ENCODE measurements at places on chromosomes 3 and 15.

DNA sequence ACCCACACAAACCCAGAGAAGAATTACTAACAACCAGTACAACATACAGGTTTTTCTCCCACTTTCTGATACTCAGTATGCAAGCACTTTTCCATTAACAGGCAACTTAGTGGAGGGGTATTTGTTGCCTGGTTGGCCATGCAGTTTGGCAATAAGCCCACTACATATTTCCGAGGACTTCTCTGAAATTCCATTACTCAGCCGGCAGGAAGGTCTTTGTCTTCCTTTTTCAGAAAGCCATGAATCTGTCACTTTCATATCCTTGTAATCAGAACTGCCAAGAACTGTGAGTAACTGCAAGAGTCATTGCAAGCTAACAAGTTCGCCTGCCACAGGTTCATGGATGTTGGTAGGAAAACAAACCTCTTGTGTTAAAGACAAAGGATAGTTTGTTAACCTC lies 422.3 kb upstream of the ROBO1 start:
- DNase-seq = no peak

DNA sequence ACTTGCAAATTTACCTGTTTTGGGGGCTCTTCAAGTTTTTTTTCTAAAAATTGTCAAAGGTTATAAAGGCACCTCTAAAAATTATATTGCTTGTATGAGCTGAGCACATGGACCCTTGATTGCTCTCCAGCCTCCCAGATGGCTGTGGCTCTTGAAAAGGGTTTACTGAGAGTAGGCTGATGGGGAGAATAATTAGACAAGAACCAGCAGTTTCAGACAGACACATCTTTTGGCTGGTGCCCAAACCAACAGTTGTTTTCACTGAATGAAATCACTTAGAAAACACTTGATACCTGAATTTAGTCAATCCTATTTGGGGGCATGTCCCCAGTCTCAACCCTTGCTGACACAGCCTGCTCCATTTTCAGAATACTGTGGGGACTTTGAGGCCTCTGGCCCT lies 217.6 kb downstream of the KBTBD8 start:
- DNase-seq = no peak

DNA sequence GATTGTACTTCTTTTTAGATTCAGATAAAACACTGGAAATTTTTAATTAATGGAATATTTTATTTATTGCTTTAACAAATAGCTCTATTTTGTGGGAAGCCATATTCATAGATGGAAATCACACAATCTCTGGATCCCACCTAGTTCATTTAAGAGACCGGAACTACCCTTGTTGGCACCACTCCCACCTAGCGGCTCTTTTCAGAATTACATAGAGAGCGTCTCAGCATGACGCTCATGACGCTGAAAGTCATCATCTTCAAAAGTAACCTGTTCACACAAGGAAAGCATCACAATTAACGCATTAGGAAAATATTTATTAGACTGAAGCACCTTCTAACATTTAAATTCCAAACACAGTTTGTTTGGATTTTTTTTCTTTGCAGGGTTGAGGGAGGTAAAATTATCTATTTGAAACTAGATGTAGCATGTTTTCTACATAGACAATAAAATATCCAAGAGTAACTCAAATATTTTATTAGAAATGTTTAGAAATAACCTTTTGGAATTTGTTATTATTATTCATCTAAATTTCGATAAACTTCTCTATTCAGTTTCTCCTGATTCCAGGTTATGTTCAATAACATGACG lies 214.9 kb upstream of the ARRDC4 start:
- DNase-seq = no peak

- no peak for DNase-seq
These were observed 16.9 kb upstream of the LRRC31 start for GRCh38 chr3:169886671-169887070.

DNA sequence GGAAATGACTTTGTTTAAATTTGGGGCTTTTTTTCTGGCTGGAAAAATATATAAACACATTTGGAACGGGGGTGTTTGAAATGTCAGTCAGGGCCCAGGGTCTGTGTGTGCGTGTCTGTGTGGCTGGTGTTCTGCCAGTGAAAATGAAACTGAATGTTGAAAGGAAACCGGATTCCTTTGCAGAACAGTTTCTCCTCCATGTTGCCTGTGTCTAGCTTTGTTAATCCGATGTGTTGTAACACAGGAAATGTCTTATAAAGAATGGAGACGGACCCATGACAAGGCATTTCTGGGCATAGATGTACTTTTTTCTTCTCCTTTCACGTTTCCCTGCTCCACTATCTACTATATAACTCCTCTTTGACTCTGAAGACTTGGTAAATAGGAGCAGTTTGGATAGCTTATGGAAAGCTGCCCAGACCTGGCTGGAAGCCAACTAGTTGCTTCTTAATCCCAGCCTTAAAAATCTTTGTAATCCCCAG lies 2.8 kb downstream of the SQOR start:
- no peak for DNase-seq

- peak; percentile 84 for DNase-seq
These were observed at the start of gene UBE2E1 for GRCh38 chr3:23805633-23806533. UBE2E1 (plus strand) TSS chr3:23805955; CDS start chr3:23807270, 1,315 bp downstream.

GRCh38 chr3:32109256-32109655 lies 2.8 kb downstream of the GPD1L start:
- peak; percentile 89 for DNase-seq

DNA sequence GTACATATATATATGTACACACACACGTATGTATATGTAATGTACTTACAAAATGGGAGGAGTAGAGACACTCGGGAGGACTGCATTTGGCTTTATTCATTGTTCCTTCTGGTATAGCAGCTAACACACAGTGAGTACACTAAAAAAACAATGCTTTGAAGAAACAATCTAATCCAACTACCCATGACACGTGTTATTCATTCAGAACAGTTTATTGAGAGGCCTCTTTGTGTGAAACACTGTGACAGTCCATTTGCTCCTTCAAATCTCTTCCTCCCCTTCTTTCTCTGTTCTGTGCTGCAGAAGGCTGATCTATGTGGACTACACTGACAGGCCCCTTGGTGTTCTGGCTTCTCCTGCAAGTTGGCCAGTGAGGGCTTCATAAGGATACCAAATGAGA lies 1075.9 kb upstream of the CFAP20DC start:
- DNase-seq = no peak

- no peak for DNase-seq
These were observed 104.5 kb downstream of the VGLL4 start for GRCh38 chr3:11539218-11539617.

DNA sequence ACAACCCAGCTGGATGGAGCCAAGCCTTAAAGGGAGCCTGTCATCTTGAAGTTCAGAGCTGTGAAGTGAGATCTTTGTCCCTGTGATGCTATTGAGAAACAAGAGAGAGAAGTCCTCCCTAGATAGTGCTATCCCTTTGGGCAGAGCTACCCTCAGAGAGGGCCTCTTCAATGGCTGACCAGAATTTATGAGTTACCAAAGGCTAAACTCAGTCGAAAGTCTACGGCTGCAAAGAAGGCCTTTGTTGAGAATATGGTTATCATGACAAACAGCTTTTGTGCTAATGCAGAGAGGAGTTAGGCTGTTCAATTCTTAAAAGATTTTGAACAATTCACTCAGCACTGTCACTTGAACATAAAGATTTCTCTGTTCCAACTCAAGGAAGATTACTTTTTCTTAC lies 65.9 kb upstream of the C3orf80 start:
- DNase-seq = no peak

DNA sequence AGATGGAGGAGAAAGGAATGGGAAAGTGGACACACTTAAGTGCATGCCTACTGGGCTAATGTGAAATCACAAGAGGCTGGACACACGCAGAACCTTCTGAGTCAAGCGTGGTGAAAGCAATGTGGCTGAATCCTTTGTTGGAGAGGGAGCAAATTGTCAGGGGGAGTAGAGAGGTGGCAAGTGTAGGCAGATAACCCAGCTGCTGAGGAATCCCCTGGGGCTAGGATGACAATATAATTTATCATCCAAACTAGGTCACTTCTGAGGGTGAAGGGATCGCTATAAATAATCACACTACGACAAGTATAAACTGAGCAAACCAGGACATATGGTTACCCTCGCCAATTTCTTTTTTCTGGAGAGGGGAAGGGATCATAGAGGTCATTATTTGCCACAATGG lies 28.7 kb downstream of the TAMM41 start:
- DNase-seq = no peak

DNA sequence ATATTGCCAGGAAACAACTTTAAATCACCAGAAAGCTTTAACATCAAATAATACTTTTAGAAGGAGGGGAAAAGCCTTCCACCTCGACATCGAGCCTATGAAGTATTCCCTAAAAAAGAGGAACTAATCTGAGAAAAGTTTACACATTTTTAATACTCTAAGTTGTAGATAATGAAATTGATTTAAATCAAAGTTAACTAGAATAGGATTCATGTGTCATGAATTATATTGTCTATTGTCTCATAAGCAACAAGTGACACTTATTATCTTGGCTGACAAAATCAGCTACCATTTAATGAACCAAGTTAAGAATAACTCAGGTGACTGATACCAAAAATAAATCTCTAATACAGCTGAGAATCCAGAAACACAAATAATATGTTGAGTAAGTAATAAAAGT lies 56.6 kb downstream of the TSC22D2 start:
- DNase-seq = no peak

- no peak for DNase-seq
These were observed 61.6 kb upstream of the CTNNB1 start for GRCh38 chr3:41137686-41138111.

DNA sequence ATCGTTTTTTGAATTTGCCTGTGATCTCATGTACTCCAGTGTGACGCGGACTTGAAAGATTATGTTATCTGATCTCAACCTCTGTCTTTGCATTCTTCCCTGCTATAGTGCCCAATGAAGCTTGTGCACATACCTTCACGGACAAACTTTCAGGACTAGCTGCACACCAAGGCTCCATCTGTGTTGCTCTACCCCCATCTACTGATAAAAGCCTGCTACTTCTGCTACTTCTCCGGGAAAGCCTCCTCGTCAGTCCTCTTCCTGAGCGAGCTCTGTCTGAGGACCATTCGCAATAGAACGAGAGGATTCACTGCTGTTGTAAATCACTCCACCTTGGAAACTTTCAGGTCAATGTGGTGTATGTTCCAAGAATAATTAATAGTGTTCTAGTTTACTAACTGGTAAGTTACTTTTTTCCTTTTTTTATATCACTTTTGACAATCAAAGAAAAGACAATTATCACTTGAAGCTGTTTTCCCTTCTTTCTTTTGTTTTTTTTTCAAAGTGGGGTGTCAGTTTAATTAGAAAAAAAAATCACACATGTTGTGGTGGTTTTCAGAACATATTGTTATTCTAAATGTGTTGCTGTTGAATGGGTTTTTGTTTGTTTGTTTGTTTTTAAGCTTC lies 217.6 kb downstream of the ARRDC4 start:
- no peak for DNase-seq

- DNase-seq = no peak
These were observed 10.9 kb downstream of the PLCD1 start for GRCh38 chr3:38018296-38019266.

DNA sequence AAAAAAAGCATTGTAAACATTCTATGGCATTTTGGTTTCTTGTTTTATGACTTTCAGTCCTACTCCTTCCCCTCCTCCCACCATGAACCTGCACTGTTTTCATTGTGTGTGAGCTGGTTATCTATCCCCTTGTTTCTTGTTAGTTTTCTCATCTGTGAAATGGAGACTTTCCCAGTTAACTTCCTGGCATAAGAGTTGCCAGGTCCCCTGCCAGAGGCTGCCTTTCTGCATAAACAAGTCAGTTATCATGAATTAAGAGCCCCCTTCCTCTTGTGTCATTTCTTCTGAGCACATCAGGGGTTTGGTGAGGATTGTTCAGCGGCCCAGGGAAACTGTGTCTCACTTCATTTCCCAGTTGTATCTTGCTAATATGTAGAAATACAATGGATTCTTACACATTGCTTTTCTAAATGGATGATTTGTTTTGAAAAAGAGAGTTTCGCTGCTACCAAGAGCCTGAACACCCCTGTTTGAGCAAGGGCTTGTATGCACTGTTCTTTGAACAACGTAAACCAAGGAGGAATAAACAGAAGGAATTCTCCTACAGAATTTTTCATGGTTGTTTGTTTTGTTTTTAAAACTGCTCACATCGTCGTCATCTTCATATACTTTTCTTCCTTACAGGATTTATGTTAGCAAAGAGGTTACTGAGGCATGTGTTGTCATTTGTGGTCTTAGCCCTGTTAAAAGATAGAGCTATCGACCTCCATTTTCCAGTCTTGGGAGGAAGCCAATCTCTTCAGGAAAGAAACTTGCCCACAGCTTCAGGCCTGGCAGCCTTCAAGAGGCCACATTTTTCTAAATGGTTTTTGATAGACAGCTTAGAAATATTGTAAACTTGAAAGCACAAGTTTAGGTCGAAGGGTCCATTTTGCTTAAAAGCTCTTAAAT lies 144.6 kb upstream of the IL12A start:
- DNase-seq = no peak

GRCh38 chr3:48151058-48151806 lies 37.0 kb downstream of the CDC25A start:
- peak; percentile 76 for DNase-seq

DNA sequence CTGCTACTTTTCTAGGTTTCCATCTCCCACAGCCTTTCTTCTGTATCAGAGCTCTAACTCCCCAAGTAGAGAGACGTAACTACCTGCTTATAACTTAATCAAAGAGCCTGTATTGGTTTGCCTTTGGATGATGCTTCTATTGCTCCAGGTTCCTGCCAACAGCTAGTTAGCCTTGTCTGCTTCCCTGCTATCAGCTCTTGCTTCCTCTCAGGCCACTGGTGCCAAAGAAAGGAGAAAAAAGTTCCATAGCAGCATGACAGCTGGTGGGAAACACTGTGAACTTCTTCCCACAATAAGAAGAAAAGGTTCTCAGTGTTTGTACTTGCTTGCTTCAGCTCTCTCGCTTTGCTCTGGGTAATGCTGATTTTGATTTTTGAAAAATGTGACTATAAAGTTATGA lies 206.6 kb downstream of the GBE1 start:
- no peak for DNase-seq

DNA sequence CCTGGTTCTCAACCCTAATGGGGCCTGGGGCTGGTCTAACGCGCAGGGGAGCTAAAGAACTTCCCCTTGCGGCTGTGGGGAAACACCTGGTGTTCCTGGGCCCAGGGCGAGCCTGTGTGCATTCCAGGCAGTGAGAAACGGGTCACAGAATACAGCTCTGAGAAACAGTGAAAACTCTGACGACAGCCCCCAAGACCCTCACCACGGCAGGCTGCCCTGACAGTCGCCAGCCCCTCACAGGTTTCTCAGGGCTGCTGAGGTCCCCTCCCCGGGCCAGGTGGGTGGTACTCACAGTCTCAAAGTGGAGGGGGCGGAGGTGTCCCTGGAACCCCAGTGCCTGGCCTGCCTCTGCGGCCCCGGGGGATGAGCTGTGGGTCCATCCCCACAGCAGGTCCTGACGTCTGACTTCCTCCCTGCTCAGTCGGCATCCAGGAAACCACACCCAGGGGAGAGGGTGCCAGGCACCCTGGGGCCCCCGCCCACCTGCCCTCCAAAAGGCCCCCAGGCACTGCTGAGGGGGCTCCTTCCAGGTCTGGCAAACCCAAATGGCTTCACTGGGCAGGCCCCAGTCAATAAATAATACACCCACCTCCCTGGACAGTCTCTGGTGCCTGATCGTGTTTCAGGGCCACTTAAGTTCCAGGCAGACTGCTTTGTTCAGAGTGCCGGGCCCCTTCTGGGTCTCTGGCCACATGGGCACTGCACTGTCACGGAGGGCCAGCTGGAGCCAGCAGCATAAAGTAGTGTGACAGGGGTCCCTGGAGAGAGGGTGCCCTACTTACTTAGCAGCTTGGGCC lies 57.7 kb downstream of the IQSEC1 start:
- DNase-seq = no peak

GRCh38 chr3:127851899-127852298 lies 29.6 kb upstream of the MGLL start:
- no peak for DNase-seq
